ENCODE measurements at places on chromosomes 3 and 15.
A peak's percentile ranks its signal among the peaks of the same experiment; 100 is the strongest.

DNA sequence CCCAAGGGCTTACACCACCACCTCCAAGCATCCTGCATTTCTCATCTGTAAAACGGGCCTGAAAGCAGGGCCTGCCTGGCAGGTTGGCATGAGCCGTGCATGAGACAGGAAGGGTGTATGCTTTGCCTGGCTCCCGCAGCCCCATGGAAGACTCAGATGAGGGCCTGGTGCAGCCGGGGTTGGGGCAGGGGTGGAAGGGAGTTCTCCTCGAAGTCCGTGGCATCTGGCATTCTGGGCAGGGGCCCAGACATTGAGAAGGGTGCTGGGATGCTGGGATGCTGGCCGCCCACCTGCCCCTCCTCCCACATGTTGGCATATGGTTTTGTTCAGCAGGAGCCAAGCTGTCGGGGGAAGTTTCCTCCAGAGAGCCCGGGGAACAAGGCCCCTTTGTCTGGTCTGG is 13.0 kb upstream of the FBLN2 start:
- DNase-seq = no peak

- no peak for DNase-seq
These were observed 268.4 kb upstream of the NSMCE3 start for GRCh38 chr15:29538044-29538443.

DNA sequence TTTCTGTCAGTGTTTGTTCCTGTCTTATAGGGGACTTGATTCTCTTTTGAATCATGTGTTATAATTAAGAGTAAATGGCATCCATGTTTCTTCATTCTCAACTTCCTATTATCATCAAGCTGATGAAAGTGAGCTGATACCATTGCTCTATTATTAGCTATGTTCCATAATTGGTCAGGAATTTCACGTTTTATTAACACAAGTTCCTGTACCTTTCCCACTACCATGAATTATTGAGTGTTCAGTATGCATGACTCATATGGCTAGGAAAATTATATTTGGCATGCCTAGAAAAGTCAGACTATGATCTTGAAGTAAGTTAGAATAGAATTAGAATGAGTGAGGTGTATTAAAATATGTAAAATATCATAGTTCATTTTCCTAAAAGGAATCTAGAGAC is 278.9 kb upstream of the LRRC3B start:
- no peak for DNase-seq

GRCh38 chr15:77634266-77634962 is 1.7 kb upstream of the LINGO1 start:
- DNase-seq = peak; percentile 37

DNA sequence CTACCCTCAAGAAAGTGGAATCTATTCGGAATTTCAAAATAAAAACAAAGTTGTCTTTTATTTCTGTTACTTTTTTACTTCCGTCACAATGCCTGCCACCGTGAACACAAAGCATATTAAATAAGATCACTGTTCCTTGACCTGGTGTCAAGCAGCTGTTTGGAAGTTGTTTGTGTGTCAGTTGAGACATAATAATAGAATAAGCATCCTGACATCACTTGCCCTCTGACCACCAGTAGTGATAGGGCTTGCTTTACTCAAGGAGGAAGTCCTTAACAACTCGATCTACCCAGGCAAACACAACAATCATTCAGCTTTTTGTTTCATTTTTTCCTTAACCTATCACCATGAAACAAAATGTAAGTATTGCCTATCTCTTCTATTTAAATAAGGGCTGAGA is 454.4 kb upstream of the RASGRP1 start:
- DNase-seq = no peak
